HepG2 (cell line): ENCODE measurements at places on chromosomes 2 and 18. TPM values are rescaled to one million over a fixed set of nuclear protein-coding genes. Genes with fewer than 3 reads are reported as not detected.

- H3K4me1 ChIP-seq = peaks cover 31% of the 10 kb centered on the region
- no peaks in the 10 kb centered on the region for H3K27me3 ChIP-seq
- DNase-seq = peak; percentile 24
- H3K4me3 ChIP-seq = peak overlapping the region; percentile 11; the same call in 1 of the 2 replicates
- no peak overlapping the region for H3K27ac ChIP-seq
These were observed 20.0 kb upstream of the ITGAV start for GRCh38 chr2:186569897-186570296.

- H3K36me3 ChIP-seq = no peaks in the 10 kb centered on the region
- no peak overlapping the region for H3K27ac ChIP-seq
- H3K4me3 ChIP-seq = no peak overlapping the region
- H3K27me3 ChIP-seq = no peaks in the 10 kb centered on the region
- H3K4me1 ChIP-seq = no peaks in the 10 kb centered on the region
These were observed 1087.6 kb upstream of the PIK3C3 start for GRCh38 chr18:40867459-40867858.

The PROC gene
- 52.1 and 134 TPM in 2 replicates for total RNA-seq

DNA sequence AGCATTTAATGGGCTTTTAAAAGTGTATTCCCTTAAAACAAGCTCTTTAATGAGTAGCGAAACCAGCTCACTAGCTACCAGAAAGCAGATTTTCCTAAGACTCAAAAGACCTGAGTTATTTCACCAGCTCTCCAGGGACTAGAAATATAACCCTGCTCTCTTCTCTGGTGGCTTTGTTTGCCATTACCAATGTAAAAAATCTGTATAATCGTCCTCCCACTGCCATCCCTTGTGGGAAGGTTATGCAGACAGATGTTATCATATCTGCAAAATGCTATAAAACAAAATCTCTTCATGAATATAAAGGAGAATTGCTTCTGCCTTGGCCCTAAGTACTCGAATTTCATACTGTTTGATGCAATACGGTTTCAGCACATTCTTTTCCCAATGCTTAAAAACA is 335.2 kb downstream of the NUP35 start:
- no peaks in the 10 kb centered on the region for H3K36me3 ChIP-seq
- no peak for DNase-seq
- no peak overlapping the region for H3K4me3 ChIP-seq

- no peaks in the 10 kb centered on the region for H3K36me3 ChIP-seq
- no peak for DNase-seq
- peaks cover 12% of the 10 kb centered on the region for H3K4me1 ChIP-seq
- H3K27me3 ChIP-seq = no peaks in the 10 kb centered on the region; the same call in 1 of the 2 replicates
- H3K4me3 ChIP-seq = no peak overlapping the region
These were observed 33.2 kb downstream of the SNED1 start for GRCh38 chr2:241031436-241032165.
